ENCODE measurements at places on chromosomes 12 and 14.

DNA sequence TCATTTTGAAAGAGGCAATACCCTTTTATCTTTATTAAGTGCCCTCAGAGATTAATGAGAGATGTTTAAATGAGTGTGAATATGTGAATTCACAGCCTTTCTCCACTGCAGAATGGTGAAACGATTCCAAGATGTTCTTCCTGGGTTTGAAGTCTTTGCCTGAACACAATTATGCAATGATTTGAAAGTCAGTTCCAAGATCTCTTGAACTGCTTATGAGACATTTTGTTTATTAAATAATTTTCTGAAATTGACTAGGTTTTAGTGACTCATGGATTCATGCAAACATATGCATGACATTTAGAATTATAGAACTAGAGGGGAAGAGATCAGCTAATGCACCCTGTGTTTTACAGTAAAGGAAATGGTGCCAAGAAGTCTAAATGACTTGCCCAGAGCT, 118.1 kb upstream of the SLC38A2 start:
- no peak for DNase-seq

DNA sequence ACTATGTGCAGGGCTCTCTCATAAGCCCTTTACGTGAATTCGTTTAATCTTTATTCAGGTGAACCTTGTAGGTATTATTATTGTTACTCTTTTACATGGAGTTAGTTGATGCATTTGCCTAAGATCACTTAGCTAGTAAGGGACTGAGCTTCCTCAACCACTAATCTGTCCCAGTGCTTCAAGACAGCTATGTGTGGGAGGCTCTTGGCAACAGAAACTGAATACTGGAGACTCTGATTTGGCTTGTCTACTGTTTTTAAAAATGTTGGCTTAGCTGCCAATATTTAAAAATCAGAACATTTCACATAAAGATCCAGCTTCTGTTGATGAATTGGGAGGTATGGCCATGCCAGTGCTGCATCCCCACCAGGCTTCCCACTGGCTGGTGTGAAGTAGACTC, 6.8 kb downstream of the KNTC1 start:
- no peak for DNase-seq

DNA sequence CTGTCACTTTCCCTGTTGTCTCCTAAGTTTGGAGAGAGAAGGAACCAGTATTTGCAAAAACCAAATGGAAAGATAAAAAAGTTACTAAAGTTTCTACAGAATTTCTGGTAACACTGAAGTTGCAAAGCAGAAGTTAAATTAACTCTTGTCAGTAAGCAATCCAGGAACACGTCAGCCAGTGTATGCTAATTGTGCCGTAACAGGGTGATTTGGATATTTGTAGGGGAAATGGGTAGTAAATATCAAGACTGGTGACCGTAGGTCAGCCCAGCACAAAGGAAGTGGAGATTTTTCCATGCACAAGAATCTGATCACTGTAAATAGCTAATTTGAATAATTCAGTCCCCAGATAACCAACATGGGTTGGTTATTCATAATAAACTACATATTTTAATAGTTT, 2.3 kb downstream of the CDKN1B start:
- no peak for DNase-seq

DNA sequence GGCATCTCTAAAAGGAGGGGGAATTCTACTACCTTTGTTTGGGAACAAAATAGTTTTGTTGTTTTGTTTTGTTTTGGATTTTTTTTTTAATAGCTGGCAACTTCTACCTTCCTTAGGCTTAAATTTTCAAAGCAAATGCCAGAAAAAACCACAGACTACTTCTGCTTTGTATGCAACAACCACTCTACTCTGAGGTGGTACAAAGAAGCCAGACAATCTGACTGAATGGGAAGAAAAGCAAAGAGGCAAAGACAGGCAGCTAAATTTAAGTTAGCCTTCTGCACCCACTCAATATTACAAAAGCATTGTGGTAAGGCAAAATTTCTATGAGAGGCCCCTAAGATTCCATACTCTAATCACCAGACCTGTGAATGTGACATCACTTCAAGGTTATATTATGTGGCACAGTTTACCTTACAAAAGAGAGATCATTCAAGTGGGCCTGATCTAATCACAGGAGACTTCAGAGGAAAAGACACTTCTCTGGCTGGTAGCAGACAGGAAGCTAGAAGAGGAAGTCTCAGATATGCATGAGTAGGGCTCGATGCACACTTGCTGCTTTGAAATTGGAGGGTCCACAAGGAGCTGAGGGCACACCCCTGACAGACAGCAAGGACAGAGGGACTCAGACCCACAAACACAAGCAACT, 566.6 kb downstream of the RPS29 start:
- no peak for DNase-seq

DNA sequence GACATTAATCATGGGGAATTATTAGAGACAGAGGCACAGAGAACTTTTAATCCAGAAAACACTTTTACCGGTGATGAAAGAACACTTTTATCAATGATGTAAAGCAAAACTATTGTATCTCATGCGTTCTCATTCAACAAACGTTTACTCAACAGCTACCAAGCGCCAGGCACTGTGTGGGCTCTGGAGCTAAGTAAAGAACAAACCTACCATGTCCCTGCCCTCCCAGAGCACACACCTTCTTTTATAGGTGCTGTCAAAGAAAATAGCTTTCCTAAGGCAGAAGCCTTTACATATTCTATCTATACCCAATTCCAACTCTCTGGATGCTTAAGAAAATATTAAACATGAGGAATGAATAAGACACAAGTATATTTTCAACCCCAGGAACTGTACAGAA, 91.1 kb downstream of the FOXN3 start:
- DNase-seq: no peak

DNA sequence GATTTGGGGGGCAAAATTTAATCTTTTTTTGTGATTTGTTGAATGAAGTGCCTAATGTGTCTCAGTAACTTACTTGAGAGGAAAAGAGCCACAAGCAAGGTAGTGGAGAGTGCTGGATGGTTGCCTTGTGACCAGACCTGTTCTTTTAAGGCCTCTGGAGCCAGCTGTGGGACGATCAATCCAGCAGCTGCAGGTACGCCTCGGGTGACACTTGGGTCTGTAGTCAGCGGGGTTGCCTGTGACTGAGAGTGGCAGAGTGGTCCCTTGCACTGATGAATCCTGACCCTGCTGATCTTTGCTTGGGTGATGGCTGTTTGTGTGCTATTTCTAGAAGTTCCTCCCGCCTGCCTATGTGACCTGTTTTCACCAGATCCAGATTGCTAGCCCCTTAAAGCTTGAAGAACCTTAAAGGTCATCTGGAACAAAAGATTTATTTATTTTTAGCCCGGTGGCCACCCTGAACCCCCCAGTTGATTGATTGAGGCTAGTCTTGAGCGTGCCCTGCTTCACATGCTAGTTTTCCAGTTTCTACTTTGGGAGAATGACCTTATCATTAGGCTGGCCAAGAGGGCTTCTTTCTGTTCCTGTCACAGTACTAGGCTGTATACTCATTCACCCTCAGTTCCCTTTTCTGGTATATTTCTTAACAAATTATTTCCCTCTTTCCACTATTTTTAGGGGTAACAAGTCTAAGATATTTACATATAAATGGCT, 23.2 kb downstream of the PRKCH start:
- no peak for DNase-seq

- DNase-seq: no peak
Observed at GRCh38 chr12:105504286-105504685, 173.8 kb downstream of the C12orf75 start.

DNA sequence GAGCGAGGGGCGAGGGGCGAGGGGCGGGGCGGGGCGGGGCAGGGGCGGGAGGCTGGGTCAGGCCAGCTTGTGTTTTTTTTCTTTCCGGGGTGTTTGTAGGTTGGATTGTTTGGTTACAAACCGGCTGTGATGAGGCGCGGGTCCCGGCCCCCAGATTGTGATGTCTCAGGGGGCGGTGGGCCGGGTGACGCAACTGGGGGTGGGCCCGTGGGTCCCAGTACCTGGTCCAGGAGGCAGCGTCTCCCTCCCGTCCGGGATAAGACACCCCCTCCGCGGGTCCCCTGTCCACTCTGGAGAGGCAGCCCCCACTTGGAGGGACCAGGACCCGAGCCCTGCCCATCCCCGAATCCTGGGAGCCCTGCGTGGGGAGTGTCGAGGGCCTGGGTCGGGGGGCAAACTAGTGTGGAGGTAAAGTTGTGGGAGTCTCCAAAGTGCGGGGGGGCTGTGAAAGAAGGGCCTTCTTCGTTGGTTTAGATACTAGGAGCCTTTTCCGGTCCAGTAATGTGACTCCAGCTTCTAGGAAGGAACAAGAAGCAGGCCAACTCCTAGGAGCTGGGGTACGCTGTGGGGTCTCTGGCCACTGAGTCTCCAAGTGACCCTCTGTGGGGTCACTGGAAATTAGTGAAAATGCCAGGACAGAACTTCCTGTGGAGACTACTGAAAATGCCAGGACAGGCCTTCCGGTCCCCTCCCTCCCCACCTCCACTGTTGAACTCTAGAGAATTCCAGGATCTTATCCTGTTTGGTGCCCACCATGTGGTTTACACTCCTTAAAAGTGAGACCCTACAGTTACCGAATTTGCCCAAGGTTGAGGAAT, 579 bp upstream of the CLMN start:
- no peak for DNase-seq

- no peak for DNase-seq
Observed at GRCh38 chr14:68947802-68948201, 31.3 kb downstream of the ACTN1 start.

- DNase-seq: no peak
Observed at GRCh38 chr12:48861111-48861510, 4.6 kb downstream of the RND1 start.

- no peak for DNase-seq
Observed at GRCh38 chr14:50335989-50336824, 24.1 kb downstream of the DMAC2L start.

DNA sequence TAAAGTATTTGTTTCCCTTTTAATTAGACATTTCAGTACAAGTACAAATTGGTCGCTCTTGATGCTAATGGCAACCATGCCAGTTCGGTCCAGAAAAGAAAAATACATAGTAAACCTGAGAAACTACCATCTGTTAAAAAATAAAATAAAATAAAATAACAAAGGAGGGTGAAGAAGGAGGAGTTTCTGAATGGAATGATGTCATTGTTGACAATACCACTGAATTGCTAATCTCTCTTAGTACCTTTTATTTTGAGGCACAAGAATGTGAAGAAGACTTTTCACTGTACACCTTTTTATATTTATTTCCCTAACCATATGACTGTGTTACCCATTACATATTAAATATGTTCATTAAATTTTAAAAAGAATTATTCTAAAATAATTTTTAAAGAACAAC, 19.5 kb downstream of the SPX start:
- no peak for DNase-seq

- no peak for DNase-seq
Observed at GRCh38 chr12:47908738-47909137, 3.9 kb upstream of the VDR start.

GRCh38 chr12:96263449-96263902, 69.3 kb downstream of the ELK3 start:
- no peak for DNase-seq

DNA sequence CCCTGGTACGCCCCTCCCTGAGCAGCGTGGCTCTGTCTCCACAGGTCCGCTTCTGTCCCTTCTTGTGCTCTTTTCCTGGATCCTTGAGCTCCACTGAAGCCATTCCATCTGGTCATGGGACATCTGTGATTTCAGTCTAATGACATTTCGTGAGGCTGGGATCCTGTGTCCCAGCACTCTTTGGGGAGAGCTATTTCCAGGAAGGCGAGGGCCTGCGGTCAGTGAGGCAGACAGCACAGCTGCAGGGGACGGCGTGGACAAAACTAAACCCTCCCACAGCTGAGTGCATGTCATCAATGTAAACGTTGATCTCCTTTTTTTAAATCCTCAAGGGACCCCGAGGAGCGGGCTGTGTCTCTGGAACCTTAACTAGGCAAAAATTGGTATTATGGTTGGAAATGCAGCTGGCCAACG, 127.7 kb downstream of the DACT1 start:
- DNase-seq: no peak

DNA sequence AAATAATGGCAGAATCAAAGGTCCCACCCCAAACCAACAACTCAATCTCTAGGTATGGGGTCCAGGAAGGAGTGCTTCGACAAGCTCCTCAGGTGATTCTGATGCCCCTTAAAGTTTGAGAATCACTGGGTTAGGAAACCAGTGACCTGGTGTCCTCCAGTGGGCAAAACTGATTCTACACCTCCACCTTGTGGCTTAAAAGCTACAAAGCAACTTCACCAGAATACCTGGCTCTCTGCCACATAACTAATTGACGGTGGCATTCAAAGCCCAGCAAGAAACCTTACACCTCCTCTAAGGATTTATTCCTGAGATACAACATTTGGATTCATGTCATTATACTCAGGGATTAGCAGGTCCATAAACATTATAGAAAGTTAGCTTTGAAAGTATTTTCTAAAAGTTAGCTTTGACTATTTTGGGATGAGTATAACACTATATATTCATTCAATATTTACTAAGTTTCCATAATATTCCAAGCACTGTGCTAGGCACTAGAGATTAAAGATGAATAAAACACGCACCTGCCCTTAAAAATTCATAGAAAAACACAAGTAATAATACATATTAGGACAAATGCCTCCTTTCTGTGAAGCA, 45.4 kb downstream of the DCAF5 start:
- DNase-seq: no peak

GRCh38 chr12:116818341-116818856, 62.8 kb downstream of the HRK start:
- no peak for DNase-seq

GRCh38 chr12:125140279-125141209, 75.3 kb downstream of the AACS start:
- DNase-seq: no peak

DNA sequence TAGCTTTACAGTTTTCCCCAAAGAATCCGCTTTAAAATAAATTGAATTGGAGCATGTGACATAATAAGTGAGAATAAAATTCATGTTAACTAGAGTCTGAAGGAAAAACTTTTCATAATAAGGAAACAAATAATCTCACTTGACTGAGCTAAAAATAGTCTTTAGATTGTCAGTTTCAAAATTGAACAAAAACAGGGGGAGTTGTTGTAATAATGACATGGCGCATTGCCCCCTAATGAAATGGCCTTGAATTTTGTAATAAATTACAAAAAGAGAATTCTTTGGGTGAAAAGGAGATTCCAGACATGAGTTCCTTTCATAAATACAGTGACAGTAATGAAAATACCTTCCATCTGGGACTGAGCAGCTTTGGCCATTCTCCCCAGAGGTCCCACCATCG, 178.6 kb downstream of the EFCAB11 start:
- no peak for DNase-seq

- DNase-seq: no peak
Observed at GRCh38 chr12:29309320-29309902, 71.6 kb downstream of the ERGIC2 start.

DNA sequence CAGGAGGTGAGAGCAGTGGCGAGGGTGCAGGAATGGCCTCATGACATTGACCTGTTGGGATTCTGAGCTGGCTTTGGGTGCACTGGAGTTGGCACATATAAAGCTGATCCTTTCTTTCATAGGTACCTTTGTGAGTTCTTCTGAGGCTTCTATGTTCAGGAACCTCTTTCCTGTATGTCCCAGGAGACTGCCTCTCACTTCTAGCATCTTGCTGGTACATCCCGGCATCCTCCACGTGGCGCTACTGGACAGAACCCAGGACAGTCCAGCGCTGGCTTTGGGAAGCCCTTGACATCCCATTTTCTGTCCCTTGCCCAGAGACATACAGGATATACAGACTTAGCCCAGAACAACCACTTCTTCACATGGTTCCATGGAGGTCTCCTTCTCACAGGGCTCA, 44.4 kb upstream of the BATF start:
- no peak for DNase-seq

GRCh38 chr12:52655720-52656124, 3.7 kb upstream of the KRT2 start:
- DNase-seq: no peak

GRCh38 chr12:111409780-111410430, 4.2 kb downstream of the SH2B3 start:
- no peak for DNase-seq
